ENCODE measurements at places on chromosomes 5 and 9.
A peak's percentile ranks its signal among the peaks of the same experiment; 100 is the strongest.

- no peak for DNase-seq
Observed at GRCh38 chr5:66830636-66831035, 234.4 kb downstream of the MAST4 start.

GRCh38 chr5:92492908-92493307 lies 1088.1 kb downstream of the NR2F1-AS1 start:
- DNase-seq = no peak

DNA sequence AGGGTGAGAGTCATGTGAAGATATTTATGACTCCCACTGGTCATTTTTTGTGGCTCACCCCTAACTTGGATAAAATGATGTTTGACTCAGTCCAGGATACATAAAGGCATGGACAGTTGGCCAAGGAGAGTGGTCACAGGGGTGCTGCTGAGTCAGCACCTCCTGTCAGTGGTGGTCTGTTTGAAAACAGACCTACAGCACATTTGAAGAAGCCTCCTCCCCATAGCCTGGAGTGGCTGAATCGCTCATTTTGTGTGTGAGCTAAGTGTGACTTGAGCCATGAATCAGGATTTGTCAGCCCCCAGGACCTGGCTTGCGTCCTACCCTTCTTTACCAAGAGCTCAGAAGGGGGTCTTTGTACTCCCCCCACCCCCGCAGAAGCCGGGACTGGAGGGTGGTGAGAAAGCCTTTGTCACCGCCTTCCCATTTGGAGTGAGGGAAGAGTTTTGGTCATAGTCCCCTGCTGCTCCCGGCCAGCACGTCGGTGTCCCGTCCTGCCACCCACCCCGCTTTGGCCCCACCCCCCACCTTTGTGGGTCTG lies 35.6 kb downstream of the TRIO start:
- DNase-seq = no peak

- DNase-seq = no peak
Observed at GRCh38 chr9:112822618-112823017, 68.1 kb downstream of the SLC46A2 start.

- no peak for DNase-seq
Observed at GRCh38 chr9:99590410-99590809, 231.3 kb upstream of the NR4A3 start.

- no peak for DNase-seq
Observed at GRCh38 chr9:16377311-16377710, 493.2 kb downstream of the BNC2 start.

- DNase-seq = no peak
Observed at GRCh38 chr5:139248826-139249453, 44.6 kb upstream of the MATR3 start.

GRCh38 chr5:103232393-103232999 lies 26.1 kb upstream of the MACIR start:
- DNase-seq = no peak

DNA sequence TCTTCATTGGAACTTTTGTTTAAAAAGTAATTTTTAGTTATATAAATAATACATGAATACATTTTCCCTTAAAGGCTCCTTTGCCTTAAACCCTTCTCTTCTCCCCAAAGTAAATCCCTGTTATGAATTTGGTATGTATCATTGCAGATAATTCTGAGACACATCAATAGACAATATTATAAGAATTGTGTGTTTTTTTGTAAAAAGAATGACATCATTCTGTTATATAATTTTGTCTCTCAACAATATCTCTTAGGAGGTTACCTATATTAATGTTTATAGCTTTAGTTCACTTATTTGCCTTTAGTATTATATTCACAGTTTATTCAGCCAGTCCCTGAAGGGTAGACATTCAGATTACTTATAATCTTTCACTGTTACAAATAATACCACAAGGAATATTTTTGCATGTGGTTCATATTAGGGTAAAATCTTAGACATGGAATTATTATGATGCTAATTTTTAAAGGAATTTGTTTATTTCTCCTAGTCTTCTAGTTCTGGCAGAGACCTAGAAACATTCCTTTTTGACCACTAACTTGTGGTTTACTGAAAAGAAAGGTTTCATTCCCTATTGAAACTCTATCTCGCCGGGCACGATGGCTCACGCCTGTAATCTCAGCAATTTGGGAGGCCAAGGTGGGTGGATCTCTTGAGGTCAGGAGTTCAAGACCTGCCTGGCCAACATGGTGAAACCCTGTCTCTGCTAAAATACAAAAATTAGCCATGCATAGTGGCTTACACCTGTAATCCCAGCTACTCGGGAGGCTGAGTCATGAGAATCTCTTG lies 105.6 kb downstream of the KCTD16 start:
- no peak for DNase-seq

DNA sequence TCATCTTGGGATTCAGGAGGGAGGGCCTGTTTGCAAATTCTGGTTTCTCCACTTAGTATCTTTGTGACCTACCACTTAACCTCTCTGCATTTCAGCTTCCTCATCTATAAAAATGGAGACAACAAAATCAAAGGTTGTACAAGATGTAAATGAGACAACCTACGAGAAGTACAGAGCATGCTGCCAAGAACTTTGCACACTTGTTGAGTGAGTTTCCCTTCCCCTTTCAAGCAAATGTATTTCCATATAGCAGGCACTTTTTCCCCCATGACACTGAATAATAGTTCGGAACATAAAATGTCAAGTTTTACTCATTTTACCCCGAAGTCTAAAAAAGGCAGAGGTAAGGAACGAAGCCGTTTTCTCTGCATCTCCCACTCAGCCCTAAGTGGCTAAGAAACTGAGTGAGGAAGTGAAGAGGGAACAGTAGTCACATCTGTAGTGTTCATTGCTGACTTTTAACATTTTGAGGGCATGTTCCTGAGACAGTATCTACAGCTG lies 159.0 kb downstream of the TLE1 start:
- no peak for DNase-seq

- no peak for DNase-seq
Observed at GRCh38 chr9:89996773-89997172, 392.0 kb downstream of the GADD45G start.

DNA sequence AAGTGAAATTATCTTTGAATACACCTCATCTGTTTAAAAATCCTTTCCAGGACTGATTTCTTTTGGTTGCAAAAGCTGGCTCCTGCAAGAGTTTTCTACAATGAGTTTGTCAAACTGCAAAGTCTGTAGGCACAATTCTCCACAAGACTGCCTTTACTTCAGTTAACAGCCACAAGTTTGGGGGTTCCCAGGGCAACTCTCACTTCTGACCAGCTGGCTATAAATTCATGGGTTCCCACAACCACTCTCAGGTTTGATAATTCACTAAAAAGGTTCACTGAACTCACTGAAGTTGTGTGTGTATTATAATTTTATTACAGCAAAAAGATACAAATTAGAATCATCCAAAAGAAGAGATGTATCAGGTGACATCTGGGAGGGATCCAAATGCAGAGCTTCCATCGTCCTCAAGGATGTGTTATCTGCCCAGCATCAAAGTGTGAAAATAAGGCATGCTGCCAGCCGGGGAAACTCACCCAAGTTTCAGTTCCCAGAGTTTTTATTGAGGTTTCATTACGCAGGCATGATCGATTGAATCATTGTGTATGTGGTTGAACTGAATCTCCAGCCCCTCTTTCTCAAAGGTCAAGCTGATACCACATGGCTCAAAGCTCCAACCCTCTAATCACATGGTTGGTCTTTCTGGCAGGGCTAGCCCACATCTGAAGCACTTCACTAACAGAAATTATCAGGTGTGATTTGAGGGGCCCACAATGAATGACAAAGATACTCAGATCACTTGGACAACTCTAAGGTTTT lies 19.0 kb upstream of the PSIP1 start:
- DNase-seq = no peak

- no peak for DNase-seq
Observed at GRCh38 chr5:176799488-176799887, 10.9 kb upstream of the UNC5A start.

- DNase-seq = no peak
Observed at GRCh38 chr9:119487118-119487827, 118.0 kb upstream of the BRINP1 start.

- DNase-seq = no peak
Observed at GRCh38 chr5:35212122-35212982, 17.9 kb downstream of the PRLR start.

GRCh38 chr9:71079451-71079850 lies 42.0 kb downstream of the TRPM3 start:
- no peak for DNase-seq

- DNase-seq = no peak
Observed at GRCh38 chr9:95740217-95741004, 135.1 kb upstream of the ERCC6L2 start.

DNA sequence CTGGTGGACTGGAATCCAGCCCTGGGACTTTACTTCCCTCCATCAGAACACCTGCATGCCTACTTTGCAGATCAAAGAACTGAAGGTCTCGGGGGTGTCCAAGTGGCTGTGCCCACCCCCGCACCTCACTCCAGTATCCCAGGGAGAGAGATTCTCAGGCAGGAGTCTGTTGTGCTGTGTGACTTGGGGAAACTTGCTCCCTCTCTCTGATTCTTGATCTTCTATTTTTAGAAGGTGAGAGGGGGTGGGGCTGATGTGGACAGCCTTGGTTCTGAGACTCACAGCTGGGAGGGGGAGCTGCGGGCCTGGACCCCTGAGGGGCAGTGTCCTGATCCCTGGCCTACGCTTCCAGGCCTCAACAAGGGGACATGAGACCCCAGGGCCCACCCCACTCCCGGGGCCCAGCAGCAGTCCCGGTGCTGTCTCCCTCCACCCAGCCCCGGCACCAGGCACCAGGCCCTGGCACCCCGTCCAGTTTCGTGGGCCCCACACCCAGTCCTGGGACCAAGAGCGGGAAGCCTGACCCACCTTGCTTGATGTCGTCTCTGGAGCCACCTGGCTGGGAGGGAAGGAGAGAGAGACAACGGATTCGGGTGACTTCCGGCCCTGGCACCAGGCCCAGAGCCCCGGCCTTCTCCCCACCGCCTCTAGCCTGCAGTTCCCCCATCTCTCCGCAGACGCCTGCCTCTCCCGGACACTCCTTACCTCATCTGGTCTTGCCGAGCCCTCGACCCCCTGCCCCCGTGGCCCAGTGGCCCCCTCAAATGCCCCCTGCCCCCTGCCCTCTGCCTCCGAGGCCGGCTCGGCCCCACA lies 74.0 kb upstream of the SPTLC1 start:
- DNase-seq = no peak

GRCh38 chr9:21709464-21710058 lies 92.9 kb upstream of the MTAP start:
- DNase-seq = peak; percentile 32

- DNase-seq = no peak
Observed at GRCh38 chr5:36252722-36253365, 11.1 kb upstream of the NADK2 start.

GRCh38 chr5:2135833-2136232 lies 253.1 kb upstream of the IRX4 start:
- DNase-seq = no peak

GRCh38 chr5:152349683-152350526 lies 55.2 kb downstream of the NMUR2 start:
- DNase-seq = no peak

- DNase-seq = no peak
Observed at GRCh38 chr5:17167171-17167891, 50.1 kb upstream of the BASP1 start.

DNA sequence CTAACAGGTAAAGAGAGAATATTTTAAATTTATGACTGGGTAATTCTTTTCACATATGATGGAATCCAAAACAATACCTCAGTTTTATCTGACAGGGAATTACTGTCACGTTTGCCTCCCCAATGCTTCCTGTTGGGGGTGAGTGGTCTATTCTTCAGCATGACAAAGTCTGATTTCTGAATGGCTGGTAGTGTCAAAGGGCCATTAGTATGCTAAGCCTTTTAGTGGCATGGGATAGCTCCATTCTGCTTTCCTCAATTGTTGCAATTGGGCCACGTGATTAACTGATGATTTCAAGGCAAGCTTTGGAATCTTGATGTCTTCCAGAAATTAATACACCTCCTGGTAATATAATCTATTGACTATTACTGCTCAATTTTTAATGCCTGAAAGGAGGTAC lies 14.7 kb upstream of the NDUFS4 start:
- DNase-seq = no peak

DNA sequence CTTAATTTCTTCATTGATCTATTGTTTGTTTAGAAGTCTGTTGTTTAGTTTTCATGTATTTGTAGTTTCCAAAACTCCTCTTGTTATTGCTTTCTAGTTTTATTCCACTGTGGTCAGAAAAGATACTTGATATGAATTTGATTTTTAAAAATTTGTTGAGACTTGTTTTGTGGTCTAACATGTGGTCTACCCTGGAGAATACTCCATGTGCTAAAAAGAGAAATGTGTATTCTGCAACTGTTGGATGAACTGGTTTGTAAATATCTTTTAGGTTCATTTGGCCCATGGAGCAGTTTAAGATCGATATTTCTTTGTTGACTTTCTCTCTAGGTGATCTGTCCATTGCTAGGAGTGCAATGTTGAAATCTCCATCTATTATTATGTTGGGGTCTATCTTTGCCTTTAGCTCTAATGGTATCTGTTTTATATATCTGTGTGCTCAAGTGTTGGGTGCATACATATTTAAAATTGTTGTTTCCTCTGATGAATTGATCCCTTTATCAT lies 150.6 kb upstream of the ATP10B start:
- no peak for DNase-seq

DNA sequence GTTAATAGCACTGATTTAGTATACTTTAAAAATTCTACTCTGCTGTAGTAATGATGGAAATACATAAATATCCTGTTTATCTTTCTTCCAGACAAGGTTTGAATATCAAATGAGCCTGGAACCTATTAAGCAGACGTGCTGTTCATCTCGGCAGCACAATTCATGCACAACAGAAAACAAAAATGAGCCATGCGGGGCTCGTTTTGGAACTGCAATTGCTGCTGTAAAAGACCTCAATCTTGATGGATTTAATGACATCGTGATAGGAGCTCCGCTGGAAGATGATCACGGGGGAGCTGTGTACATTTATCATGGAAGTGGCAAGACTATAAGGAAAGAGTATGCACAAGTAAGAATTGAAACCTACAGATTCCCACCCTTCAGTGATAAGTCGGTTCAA lies 79.1 kb upstream of the ITGA2 start:
- DNase-seq = no peak

GRCh38 chr5:43371821-43372220 lies 40.4 kb downstream of the CCL28 start:
- no peak for DNase-seq

- no peak for DNase-seq
Observed at GRCh38 chr5:112594941-112595340, 142.7 kb upstream of the APC start.

DNA sequence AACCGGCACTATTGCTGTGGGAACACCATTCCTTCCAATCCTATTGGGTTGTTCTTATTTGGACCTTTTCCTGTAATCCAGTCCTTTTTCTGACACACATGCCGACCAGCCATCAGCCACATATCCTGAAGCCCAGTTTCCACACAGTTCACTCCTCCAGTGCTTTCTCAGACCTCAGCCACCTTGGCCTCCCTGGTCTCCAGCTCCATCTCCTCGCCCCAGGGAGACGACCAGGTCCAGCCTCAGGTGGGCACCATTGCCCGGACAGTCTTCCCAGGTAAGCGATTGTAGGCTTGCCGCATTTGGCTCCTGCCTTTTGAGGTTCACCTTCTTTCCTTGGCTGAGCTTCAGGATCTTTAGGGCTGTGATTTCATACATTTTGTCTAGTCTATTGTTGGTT lies 15.2 kb upstream of the TERT start:
- no peak for DNase-seq

GRCh38 chr9:114905170-114905940 lies 25.0 kb downstream of the TNFSF8 start:
- DNase-seq = no peak

All from prostate gland (tissue), 2 donors.